ENCODE measurements at places on chromosomes 3 and 15.
A peak's percentile ranks its signal among the peaks of the same experiment; 100 is the strongest.

GRCh38 chr3:194185221-194185620, 49.3 kb downstream of the HES1 start:
- DNase-seq = no peak

GRCh38 chr3:182787302-182788036, 5.8 kb upstream of the ATP11B start:
- peak; percentile 42 for DNase-seq

- no peak for DNase-seq
These were observed 127.2 kb upstream of the DLG1 start for GRCh38 chr3:197425485-197426120.

GRCh38 chr3:49805897-49806701, 3.0 kb downstream of the INKA1 start:
- peak; percentile 92 for DNase-seq

DNA sequence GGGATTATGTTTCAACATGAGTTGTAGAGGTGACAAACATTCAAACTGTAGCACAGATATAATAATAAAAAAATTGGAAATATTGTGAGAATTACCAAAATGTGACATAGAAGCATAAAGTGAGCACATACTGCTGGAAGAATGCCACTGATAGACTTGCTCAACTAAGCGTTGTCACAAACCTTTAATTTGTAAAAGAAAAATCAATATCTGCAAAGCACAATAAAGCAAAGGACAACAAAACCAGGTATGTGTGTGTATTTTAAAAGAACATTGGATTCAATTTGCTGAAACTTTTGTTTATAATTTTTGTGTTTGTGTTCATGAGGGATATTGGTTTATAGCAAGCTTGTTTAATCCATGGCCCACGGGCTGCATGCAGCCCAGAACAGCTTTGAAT, 40.8 kb upstream of the EIF5A2 start:
- DNase-seq = no peak

- peak; percentile 61 for DNase-seq
These were observed 139.5 kb downstream of the TJP1 start for GRCh38 chr15:29682781-29683180.

DNA sequence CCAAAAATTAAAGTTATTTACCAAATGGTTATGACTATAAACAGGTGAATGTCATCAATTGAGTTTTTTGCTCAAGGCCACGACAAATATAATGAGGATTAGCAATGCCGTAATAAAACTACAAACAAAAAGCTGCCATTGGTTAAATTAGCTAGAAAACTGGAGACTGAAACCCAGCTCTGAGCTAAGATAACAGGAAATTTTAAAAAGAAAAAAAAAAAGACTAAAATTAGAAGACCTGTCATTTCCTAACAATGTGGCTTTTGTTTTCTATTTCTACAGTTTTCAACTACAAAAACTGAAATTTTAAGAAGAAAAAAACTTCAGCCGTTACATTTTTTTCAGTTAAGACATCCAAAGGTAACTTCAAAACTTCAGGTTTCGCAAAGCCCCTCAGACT, 9.7 kb downstream of the SLC12A6 start:
- no peak for DNase-seq

DNA sequence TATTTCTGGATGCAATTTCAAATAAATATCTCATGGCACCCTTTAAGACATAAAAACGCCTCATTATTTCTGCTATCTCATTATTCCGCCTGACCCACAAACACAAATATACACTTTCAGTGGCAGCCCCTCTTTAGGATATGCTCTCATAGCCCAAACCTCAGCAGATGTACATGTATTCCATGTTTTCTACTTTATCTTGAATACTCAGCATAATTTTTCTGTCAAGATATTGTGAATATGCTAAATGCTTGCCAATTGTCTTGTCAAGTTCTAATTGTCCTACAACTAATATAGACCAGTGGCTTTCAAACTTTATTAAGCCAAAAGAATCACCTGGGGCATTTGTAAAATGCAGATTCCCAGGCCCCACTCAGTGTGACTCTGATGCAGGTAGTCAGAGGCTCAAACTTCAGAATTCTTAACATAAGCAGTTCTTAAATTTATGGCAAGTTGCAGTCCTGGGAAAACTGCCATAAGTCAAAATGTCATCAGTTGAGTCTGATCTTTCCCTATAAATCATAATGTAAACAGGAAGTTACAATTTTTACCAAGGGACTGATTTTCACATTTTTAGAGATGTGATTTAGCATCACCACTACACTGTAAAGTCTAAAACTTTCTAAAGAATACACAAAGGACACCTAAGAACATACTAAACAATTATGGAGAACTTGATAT, 135.1 kb downstream of the TBL1XR1 start:
- DNase-seq = peak; percentile 13

DNA sequence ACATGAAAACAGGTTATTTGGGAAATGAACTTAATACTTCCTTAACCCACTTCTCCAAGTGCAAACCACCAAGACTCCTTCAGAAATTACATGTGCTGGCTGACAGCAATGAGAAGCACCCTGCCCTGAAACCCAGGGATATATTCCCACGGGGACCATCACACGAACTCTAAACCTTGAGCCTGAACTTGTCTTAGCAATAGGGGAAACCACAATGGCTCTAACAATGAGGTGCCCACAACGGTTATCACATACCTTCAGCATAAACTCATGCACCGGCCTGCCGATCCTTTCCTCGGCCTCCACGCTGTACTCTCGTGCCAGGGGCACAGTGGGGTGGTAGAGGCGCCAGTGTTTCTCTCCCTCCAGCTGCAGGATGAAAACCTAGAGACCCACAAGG, 13.4 kb downstream of the RIOX2 start:
- DNase-seq = no peak

- DNase-seq = peak; percentile 82
These were observed at the start of gene RAB27A for GRCh38 chr15:55289746-55290527. Gene RAB27A, minus strand, starts transcription at chr15:55289813. Its CDS starts 54,879 bp downstream, at chr15:55234934.

GRCh38 chr3:25419251-25419650, 8.8 kb upstream of the RARB start:
- no peak for DNase-seq

DNA sequence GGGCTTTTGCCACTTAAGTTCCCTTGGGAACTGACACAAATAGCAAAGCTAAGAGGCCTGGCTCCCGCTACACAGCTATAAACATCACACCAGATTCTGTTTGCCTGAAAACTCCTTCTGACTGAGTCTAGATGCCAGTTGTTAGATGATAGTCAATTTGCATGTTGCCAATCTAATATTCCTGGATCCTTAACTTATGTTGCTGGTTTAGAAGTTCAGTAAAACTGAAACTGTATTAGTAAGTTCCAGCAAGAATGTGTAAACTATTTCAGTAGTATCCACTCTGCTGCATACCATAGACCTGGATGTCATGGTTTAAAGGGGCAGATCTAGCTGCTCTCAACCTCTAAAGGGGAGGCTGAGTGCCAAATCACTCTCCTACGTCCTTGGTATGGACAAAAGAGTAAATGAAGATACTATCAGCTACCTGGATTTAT, 27.1 kb upstream of the LACTB start:
- DNase-seq = peak; percentile 73

DNA sequence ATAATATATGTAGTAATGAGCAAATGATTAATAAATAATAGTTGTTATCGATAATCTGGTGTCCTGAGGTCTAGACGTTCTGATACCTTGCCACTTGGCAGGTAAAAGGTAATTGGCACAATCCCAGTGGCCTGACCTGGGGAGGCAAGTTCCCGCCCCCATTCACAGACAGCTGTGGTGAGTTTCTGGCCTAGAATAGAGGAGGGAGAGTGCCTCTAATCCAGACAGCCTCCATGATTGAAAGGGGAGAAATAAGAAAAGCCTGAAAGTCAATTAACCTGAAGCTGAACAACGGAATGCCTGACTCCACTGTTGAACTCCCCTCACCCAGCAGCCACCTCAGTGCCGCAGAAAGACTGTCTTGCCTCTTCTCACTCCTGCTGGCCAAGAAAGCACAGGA, 38.1 kb upstream of the SV2B start:
- DNase-seq = no peak

DNA sequence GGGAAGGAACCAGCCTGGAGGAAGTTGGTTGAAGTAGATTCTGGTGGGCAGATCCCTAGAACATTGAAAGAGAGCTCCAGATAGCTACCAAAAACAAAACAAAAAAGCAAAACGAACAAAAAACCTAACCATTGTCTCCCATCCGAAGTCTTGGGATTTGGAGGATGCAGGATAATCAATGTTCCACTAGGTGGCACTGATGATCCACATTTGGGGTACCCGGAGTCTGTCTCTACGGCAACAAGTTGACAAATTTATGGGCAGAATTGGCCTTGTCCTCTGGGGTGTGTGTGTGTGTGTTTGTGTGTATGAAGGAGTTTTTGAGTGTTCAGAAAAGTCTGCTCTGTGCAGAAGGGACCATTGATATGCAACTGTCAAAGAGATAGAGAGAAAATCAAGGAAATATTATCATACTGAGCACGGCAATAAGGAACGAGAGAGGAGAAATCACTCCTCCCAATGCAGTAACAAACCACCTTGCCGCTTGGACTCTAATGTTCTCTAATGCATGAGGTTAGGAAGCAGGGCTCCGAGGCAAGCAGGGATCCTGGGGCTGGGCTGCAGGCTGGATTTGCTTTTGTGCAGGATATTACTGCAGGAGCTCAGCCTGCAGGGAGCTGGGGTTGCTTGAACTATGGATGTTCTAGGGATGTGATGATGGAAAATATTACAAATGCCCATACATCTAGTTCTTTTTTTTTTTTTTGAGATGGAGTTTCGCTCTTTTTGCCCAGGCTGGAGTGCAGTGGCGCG, 59.8 kb upstream of the KLHL25 start:
- DNase-seq = peak; percentile 81

- no peak for DNase-seq
These were observed 468.8 kb upstream of the CDIN1 start for GRCh38 chr15:36110659-36110993.

DNA sequence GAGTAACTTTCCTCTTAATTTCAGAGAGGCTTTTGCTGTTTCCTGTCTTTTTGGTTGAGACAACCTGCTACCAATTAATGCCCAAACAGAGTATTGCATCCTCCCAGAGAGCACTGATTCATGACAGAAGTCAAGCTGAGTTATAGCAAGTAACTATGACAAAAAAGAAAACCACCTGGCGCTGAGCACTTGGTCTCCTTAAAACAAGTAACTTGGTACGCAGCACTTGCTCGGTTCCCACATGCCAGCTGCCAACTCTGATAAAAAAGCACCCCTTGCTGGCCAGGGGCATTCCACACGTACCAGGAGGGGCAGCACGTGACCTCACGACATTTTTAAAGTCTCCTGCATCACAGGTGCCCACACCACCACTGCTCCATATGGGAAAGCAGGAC, 13.5 kb upstream of the MYO5C start:
- no peak for DNase-seq

- peak; percentile 85 for DNase-seq
These were observed at the start of gene ITGB5 for GRCh38 chr3:124887177-124887931. Gene ITGB5, minus strand, starts transcription at chr3:124887365. Its CDS starts 365 bp downstream, at chr3:124887000.

DNA sequence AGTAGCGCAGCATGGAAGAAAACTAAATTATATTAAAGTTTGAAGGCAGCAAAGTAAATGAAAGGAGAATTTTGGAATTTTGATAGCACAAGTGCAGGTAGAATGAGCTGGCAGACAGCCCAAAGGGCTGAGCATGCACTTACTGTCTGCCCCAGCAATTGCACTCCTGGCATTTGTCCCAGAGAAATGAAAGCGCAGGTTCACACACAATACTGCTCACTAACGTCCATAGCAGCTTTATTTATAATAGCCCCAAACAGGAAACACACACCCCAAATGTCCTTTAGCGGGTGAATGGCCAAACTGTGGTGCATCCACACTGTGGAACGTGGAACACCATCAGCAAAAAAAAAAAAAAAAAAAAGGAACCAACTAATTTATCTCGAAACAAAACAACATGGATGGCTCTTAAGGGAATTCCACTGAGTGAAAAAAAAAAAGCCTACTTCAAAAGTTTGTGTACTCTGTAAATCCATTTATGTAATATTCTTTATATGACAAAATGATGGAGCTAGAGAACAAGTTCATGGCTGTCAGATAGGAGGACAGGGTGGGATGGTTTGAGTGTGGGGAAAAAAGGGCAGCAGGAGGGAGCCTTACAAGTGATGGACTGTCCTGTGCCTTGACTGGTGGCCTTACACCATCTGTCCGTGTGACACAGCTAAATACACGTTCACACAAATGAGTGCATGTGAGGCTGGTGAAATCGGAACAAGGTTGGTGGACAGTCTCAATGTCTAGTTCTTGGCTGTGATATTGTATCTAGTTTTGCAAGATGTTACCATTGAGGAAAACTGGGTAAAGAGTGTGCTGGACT, 6.0 kb upstream of the TM2D3 start:
- DNase-seq = no peak

- no peak for DNase-seq
These were observed 198.5 kb downstream of the CDIN1 start for GRCh38 chr15:36777926-36778325.

DNA sequence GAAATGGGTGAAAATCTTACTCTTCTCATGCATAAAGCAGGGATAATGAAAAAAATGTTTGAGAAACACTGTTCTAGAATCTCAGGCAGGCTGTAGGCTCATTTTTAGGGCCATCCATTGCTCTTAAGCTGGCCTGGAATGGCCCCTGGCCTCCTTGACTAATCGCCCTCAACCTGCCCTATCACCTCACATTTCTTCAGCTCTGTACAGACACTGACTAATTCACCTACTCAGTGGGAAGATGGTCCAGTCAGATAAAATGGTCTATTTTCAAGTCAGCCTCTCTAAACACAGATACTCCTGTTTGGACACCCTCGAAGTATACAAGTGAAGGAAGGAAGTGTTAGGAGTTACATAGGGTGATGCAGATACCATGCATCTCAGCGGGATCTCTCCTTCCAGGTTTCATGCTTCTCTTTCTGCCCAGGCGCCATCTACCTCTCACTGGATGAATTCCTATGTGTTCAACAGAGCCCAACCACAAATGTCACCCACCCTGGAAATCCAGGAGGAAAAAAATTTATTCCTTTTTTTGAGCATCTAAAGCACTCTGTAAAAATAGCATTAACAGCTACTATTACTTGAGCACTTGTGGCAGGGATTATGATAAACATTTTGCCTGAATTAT, 12.1 kb downstream of the FMN1 start:
- no peak for DNase-seq

GRCh38 chr3:89957451-89957850, 850.0 kb downstream of the EPHA3 start:
- peak; percentile 60 for DNase-seq

GRCh38 chr3:127733781-127734180, 61.0 kb downstream of the ABTB1 start:
- DNase-seq = no peak

DNA sequence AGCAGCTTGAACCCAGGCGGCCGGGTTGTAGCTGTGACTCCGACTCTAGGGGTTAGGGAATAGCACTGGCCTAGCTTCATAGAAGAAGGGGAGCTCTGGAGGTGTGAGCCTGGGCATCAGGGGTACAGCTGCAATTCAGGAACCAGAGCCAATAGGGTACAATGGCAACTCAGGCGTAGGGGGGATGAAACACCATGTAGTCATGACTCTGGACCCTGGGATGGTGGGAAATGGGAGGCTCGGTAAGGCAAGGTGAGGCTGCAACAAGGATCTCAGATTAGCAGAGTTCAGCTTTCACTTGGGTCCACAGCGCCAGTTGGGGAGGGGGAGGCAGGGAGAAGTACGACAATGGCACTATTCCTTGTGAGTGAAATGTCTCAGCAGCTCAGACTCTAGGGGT, 210.2 kb upstream of the LYSMD4 start:
- no peak for DNase-seq

GRCh38 chr3:80606073-80606472, 838.3 kb upstream of the ROBO1 start:
- DNase-seq = peak; percentile 0

- DNase-seq = no peak
These were observed 56.0 kb downstream of the KLF13 start for GRCh38 chr15:31382713-31383045.

All from cardiac fibroblast (primary cell).